Right hindlimb (tissue), 1 donor: ENCODE measurements at places on chromosomes 5 and 9.
A peak's percentile ranks its signal among the peaks of the same experiment; 100 is the strongest.

DNA sequence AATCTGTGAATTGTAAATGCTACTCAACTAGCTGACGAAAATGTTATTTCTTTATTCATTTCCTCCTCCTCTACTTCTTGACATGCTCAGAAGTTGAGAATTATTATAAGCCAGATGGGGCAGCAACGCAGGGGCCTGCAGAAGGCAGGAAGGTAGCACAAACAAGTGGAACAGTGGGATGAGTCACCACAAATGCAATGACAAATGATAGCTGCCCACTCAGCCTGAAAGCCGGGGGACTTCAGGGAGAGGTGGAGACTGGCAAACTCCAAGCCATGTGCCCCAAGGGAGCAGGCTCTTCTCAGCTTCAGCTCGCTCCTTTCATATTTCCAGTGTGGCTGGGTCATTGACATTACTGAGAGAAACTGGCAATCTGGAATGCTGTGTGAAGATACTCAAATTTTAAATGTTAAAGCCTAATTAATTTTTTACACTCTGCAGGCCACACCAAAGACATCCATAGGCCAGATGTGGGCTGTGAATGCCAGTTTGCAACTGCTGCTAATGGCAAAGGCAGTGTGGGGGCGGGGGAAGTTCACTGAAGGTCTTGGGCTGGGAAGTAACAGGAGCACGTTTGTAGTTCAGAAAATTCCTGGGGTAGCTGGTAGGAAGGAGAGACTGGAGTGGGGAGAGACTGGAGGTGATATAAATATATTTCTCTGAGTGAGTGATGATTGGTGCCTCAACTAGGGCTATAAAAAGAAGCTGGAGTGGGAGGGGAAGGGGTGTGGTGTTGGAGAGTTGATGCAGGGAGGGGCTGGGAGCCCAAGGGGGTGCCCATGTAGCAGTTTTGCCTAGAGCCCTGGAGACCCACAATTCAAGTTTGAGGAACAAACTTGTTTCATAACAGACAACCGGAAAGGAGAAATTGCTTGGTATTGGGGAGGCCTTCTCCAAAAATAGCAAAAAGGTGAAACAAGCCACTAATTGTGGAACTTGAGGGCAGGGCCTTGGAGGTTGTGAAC lies 20.8 kb upstream of the ADRB2 start:
- no peak for DNase-seq

- no peak for DNase-seq
These were observed 25.1 kb downstream of the EHMT1 start for GRCh38 chr9:137643921-137644320.

DNA sequence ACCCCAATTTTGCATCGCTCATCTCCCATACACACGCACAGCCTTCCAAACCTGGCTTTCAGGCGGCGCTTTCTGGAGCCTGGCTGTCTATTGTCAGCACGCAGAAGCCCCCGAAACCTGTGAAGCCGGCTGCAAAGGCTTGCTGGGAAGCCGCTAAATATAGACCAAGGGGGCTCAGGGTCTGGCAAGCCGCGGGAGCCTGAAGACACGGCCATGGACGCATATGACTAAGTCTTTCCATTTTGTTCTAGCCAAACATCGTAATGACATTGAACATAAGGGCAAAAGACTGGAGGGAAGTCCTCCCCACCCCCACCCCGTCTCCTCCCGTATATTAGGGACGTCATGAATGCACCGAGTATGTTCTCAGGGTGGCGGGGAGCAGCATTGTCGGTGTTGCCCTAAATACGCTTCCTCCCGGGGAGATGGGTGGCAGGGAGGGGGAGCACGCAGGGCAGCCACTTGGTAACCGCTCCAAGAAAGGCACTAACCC lies 1.1 kb downstream of the CTNND2 start:
- peak; percentile 30 for DNase-seq

DNA sequence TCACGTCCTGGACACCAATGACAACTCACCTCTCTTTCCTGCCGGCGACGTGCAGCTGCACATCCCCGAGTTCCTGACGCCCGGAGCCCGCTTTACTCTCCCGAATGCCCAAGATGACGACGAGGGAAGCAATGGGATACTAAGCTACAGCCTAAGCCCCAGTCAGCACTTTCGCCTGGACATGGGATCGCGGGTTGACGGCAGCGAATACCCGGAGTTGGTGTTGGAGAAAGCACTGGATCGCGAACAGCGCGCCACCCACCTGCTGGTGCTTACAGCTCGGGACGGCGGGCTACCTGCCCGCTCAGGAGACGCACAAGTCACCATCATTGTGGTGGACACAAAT lies 1.1 kb downstream of the PCDHAC1 start:
- DNase-seq, result no peak

- peak; percentile 75 for DNase-seq
These were observed 9.2 kb upstream of the PHYHD1 start for GRCh38 chr9:128911529-128912035.

DNA sequence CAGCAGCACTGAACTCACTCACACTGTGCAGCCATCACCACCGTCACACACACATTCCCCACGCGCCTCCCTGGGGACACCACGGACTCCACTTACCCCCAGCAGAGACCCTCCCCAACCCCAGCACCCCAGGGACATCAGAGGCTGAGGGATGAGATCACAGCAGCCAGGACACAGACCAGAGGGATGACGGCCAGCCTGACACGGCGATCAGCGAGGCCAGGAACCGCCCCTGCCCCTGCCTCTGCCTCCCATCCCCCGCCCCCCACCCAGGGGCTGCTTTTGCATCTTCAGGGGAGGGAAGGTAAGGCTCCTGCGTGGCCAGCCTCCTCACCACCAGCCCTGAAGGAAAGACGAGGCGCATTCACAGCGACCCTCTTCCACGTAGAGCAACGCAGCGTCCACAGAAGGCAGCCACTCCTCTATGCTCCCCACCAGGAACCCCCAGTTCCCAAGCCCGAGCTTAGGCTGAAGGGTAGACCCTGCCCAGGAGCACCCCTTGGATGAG lies 104.5 kb downstream of the VAV2 start:
- no peak for DNase-seq

- DNase-seq, result no peak
These were observed 495.3 kb upstream of the CDH6 start for GRCh38 chr5:30698217-30698616.

DNA sequence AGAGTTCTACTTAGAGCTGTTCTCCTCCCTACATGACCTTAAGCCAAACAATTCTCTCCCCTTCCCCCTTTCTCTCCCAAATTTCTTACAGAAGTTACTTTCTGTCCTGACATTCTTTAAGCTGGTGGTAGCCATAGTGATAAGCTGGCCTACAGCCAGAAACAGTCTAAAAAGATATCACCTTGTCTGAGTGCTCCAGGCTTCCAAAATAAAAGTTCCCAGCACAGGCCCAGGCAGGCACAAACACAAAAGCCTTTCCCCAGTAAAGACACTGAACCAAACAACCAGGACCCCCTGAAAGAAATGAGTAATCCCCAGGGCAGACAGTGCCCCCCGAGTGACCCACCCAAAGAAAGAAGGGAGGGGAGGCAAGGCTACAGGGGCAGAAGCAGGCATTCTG lies 19.2 kb downstream of the SIL1 start:
- no peak for DNase-seq

- DNase-seq, result no peak
These were observed 7.2 kb downstream of the HMGCS1 start for GRCh38 chr5:43305948-43306565.

GRCh38 chr9:131019388-131020239 lies 10.6 kb downstream of the LAMC3 start:
- DNase-seq, result peak; percentile 68

- DNase-seq, result no peak
These were observed 26.9 kb downstream of the MTX3 start for GRCh38 chr5:79964136-79964535.
